ENCODE measurements at places on chromosomes 16 and 17.
A peak's percentile ranks its signal among the peaks of the same experiment; 100 is the strongest.

DNA sequence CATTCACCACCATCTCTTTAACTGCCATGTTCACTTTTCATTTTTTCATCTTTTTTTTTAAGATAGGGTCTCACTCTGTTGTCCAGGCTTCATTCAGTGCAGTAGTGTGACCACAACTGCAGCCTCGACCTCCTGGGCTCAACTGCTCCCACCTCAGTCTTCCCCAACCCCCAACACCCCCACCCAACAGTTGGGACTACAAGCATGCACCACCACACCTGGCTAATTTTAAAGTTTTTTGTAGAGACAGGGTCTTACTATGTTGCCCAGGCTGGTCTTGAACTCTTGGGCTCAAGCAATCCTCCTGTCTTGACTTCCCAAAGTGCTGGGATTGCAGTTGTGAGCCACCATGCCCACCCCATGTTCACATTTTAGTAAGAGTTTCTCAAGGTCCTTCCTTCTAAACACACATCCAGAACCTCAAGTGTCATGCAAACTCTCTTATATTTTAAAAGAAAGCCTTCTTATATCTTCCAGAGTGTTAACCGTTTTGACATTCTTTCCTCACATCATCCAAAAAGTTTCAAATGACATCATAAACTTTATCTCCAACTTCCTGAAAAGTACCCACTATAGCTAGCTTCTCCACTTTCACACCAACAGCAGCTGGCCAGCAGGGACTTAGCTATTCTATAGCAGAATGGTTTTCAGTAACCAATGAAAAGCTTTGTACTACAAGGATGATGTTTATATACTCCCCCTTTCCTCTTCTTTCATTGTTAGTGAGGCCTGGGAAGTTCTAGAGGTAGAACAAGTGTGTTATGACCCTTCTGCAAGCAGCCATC, 49.3 kb downstream of the TRAF4 start:
- peak; percentile 62 for DNase-seq

- DNase-seq: no peak
Observed at GRCh38 chr17:77821114-77821513, 137.4 kb upstream of the TNRC6C start.

DNA sequence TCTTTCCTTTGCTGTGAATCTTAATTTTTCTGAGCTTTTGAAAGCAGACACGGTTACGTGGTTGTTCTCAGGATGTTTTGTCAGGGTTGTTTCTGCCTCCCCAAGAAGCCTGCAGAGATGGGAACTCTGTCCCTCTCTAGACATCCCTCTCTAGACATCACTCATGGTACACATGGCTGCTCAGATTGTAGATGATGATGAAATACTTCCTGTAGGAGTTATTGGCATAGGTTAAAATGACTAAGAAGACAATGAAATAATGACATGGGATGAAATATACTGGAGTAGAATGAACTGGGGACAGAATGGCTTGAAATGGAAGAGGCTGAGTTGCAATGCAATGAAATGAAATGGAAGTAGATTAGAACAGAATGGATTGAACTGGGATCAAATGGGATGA, 253.4 kb downstream of the SHISA9 start:
- DNase-seq: no peak

- no peak for DNase-seq
Observed at GRCh38 chr16:13983625-13984024, 63.7 kb downstream of the ERCC4 start.

DNA sequence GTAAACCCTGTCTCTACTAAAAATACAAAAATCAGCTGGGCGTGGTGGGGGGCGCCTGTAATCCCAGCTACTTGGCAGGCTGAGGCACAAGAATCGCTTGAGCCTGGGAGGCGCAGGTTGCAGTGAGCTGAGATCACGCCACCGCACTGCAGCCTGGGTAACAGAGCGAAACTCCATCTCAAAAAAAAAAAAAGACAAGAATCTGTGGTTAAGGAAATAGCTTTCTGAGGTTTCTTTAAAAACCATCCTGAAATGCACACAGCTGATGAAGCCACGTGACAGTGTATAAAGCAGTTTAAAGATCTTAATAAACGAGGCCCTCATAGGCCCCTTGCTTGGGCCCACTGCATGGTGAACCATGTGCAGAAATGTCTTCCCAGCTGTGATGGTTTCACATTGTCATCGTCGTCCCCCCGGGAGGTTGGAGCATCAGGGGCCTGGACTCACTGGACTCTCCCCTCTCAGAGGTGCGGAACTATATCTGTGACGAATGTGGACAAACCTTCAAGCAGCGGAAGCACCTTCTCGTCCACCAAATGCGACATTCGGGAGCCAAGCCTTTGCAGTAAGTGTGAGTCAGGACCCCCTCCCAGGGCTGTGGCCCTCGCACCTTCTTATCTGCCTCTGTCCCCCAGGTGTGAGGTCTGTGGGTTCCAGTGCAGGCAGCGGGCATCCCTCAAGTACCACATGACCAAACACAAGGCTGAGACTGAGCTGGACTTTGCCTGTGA, 16.2 kb downstream of the ZNF276 start:
- DNase-seq: no peak

GRCh38 chr16:852451-853185, 52.1 kb upstream of the GNG13 start:
- DNase-seq: no peak

GRCh38 chr16:82329504-82330192, 159.6 kb upstream of the MPHOSPH6 start:
- no peak for DNase-seq

DNA sequence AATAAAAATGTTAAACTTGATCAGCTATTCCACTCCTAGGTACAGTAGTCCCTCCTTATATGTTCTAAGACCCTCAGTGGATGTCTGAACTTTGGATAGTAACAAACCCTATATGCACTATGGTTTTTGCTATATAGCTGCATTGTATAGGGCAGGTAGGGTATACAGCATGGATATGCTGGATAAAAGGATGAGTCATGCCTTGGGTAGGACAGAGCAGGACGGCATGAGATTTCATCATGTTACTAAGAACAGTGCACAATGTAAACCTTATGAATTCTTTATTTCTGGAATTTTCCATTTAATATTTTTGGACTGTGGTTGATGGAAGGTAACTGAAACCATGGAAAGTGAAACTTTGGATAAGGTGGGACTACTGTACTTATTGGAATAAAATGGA, 235.1 kb downstream of the CEP112 start:
- DNase-seq: peak; percentile 55

DNA sequence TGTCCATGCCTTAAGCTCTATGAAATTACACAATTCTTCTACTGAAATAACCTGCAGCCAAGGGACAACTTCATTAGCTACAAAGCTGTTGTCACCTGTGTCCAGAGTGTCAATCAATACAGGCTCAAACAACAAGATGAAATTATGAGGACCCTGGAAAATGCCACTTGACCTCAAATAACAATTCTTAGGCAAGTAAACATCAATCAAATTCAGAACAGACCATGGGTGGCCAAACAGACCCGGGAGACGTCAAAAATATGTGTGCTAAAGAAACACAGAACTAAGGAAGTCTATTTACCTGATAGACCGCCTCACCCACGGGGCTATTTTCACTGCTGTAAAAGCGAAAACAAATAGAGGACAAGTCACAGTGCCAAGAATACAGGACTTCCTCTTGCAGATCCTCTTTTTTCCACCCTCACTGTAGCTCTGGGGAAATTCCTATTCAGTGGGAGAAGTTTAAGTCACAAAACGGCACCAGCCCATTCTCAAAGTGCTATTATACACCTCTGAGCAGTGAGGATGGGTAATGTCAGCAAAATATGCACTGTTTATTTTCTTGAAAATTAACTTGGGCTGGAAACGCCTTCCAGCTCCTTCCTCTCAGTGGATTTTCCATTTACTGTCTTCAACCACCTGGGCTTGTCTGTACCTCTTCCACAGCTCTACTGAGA, 2.7 kb downstream of the LITAF start:
- DNase-seq: no peak

DNA sequence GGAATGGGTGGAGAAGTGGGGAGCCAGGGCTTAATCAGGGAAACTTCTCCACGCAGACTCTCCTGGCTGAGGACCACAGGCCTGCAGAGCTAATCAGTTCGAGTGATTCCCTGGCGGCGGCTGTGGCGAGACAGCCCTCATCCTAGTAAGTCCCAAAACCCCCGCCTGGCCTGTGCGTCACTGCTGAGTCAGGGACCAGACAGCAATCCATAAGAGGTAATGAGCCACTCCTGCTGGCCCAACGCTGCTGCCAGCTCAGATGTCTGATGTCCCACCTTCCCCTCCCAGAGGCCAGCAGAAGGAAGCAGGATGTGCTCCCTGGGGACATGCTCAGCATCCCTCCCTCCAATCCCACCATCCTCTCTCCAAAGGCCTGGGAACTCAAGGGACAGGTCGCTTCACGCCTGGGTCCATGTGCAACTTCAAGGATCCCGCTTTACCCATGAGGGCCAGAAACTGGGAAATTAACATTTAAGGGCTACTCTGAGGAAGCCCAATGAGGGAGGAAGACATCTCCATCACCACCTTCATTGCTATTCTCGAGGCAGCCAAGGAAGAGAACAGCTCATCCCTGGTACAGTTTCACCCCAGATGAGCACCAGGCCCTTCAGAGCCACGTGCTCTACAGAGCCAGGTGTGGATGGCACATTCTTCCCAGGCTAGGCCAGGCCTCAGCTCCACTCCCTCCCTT, 7.9 kb downstream of the ACLY start:
- DNase-seq: peak; percentile 95

DNA sequence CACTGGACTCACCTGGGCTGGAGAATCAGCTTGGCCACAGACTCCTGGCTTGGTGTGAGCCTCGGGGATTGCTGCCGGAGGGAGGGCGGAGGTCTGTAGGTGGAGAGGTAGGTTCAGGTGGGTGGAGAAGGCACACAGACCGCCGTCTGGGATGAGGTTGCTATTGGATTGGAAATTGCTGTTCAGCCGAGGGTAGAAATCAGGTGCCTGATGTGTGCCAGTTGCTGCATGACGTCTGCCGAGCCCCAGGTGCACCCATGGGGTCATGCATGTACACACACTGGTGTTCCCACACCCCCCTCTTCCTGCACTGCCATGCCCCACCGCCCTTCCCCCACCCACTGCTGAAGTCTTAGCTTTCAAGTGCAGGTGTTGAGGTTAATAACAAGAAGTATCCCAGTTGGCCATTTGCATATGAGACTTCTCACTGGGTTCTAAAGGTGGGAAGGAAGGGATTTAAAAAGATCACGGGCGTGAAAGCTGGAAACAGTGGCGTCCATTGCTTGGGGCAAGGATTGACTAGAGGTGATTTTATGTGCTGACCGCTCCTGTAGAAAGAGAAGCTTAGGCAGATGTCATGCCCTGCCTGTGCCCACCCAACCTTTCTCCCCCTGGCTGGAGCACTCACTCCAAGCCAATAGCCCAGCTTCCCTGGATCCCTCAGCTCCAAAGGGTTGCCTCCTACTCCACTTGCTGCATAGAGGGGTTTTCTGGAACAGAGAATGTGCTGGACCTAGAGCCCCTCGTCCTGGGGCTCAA, 193.6 kb downstream of the CCDC182 start:
- no peak for DNase-seq

- no peak for DNase-seq
Observed at GRCh38 chr16:86573215-86573614, 5.1 kb upstream of the FOXL1 start.

DNA sequence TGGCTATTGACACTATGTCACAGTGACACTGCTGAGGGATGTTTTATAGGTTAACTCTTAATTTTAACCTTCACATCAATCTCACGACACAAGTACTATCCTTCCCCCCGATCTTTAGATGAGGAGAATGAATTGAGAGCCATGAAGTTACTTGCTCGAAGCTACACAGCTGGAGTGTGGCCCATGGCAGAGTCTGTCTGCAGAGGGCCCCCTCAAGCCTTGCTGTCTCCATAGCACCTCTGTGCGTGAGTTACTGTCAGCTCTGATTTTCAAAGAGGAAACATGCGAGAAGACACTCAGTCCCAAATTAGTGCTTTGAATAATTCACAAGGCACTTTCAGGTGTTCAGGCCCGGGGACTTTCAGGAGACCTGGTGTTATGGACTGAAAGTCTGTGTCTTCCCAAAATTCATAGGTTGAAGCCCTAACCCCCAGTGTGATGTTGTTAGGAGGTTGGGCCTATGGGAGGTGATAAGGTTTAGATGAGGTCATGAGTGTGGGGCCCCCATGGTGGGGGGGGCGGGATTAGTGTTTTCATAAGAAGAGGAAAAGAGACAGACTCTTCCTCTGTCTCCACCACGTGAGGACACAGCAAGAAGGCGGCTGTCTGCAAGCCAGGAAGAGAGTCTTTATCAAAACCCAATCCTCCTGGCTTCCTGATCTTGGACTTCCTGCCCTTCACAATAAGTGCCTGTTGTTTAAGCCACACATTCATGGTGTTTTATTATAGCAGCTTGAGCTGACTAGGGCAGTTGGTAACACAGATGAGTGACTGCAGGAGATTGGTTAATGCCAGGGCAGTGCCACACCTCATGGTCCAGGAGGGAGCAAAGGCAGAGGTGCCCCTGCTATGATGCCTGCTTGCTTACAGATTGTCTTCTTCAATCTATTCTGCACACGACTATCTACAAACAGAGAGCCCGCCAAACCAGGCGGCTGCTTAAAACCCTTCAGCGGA, 281.8 kb downstream of the HAPSTR1 start:
- DNase-seq: no peak

DNA sequence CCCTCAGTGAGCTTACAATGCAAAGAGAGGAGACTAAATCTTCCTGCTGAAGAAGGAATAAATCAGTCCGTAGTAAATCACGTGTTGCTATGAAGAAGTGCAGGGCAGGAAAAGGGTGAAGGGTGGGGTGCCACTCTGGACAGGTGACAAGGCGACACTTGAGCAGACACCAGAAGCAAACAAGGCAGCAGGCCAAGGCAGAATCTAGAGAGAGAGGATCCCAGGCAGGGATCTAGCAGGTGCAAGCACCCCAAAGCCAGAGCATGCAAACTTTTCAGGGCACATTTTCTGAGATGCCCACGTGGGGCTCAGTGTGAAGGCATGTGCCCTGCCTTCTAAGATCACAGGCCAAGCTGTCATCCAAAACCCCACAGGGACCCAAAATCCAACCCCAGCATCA, 193.3 kb downstream of the ZNF423 start:
- no peak for DNase-seq

DNA sequence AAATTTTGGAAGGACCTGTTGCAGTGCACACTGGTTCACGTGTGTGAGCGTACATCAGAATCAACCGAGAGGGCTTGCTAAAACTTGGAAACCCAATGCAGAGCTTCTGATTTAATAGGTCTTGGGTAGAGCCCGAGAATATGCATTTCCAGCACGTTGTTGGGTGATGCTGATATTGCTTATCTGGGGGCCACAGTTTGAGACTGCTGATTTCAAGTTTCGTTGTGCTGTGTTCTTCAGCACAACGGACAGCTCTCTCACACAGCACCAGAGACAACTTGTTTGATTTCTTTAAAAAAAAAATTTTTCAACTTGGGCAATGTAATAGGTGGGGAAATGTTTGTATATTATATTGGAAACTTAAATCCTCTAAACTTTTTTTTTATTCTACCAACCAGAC, 9.4 kb downstream of the OR4D2 start:
- DNase-seq: peak; percentile 42

- DNase-seq: no peak
Observed at GRCh38 chr16:15846510-15846909, 10.3 kb downstream of the MYH11 start.

Data from fibroblast of pulmonary artery (primary cell).